ENCODE measurements at places on chromosomes 2 and 18. TPM values are rescaled to one million over a fixed set of nuclear protein-coding genes. Genes with fewer than 3 reads are reported as not detected.

DNA sequence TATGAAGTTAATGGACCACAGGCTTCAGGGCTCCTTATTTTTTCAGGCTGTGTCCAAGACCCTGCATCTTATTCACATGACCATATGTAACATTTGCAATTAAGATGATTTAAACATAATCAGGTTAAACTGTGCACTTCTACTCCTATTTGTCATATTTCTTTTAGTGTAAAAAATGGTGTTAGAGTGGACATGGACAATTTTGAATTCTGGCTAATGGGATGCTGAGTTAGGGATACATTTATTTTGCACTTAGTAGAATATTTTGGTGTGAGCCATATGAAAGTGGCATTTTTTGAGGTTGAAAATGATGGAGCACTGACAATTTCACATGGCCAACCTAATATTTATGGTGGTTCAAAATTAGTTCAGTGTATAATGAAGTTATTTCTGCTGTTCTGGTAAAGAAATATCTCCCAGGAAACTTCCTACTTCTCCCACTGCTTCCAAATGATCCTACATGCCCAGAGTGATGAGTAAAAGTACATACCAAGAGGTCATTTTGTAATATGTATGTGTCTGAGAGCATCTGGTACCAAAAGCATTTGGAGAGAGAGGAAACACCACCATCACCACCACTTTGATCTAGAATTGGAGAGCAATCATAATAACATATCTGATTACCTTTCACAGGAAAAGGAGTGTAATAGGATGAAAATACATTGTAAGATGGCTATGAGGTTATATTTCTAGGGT, 36.0 kb downstream of the GULP1 start:
- H3K27me3 ChIP-seq = no peaks in the 10 kb centered on the region
- DNase-seq = no peak
- H3K4me3 ChIP-seq = no peak overlapping the region
- peak overlapping the region; percentile 82 for H3K27ac ChIP-seq
- no peaks in the 10 kb centered on the region for H3K36me3 ChIP-seq

GRCh38 chr2:212939777-212940531, 211.5 kb downstream of the IKZF2 start:
- peak overlapping the region; percentile 66 for H3K4me3 ChIP-seq
- H3K27me3 ChIP-seq = no peaks in the 10 kb centered on the region

- no peak overlapping the region for H3K27ac ChIP-seq
- no peak overlapping the region for H3K4me3 ChIP-seq
- no peaks in the 10 kb centered on the region for H3K36me3 ChIP-seq
- peaks cover 12% of the 10 kb centered on the region for H3K4me1 ChIP-seq
- no peak for DNase-seq
- no peaks in the 10 kb centered on the region for H3K27me3 ChIP-seq
Measured at GRCh38 chr2:174985614-174986013, 19.6 kb downstream of the CHN1 start.

DNA sequence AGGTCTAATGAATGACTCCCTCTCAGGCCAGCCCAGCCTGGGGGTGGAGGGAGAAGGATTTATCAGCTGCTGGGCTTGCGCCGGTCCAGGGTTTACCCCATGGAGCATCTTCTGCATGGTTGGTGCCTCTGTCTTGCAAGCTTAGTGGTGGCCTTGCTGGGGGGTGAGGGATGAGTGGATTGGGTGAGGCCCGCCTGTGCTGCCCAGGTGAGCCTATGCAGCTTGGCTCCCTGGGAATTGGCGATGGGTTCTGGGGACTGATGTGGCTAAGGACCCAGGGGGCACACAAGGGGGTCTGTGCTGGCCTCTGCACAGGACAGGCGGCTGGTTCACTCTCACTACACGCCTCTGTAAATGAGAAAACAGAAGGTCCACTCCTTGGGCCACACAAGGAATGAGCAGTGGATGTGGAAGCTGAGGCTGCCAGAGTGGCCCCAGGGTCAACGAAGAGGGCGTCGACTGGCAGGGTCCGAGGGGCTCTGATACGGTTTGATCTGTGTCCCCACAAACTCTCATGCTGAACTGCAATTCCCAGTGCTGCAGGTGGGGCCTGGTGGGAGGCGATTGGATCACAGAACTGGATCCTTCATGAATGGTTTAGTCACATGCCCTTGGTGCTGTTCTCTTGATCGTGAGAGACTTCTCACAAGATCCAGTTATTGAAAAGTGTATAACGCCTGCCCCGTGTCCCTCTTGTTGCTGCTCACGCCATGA, 151.6 kb upstream of the HDAC4 start:
- no peak overlapping the region for H3K4me3 ChIP-seq
- H3K36me3 ChIP-seq = no peaks in the 10 kb centered on the region
- no peaks in the 10 kb centered on the region for H3K4me1 ChIP-seq
- H3K27ac ChIP-seq = no peak overlapping the region

DNA sequence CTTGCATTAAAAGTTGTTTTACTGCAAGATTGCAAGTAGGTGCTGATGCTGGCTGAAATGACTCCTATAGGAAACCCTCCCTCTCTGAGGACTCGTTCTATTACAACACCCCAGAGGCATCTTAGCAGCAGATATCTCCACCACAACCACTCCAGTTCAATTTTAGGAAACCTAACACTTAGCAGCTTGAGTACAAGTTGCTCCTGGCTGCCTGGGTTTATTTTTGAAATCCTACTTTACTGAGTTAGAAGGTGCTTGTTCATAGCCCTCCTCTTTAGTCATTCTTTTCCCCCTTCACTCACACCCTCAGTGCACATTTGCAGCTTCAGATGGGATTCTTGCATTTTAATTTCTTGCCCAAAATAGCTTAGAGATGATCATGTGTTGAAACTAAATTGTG, 111.5 kb downstream of the MTCL1 start:
- H3K4me3 ChIP-seq = no peak overlapping the region
- no peaks in the 10 kb centered on the region for H3K27me3 ChIP-seq
- no peak for DNase-seq
- no peak overlapping the region for H3K27ac ChIP-seq
- H3K36me3 ChIP-seq = peaks cover 25% of the 10 kb centered on the region

- H3K27ac ChIP-seq = peak overlapping the region; percentile 93
- no peaks in the 10 kb centered on the region for H3K27me3 ChIP-seq
- H3K4me3 ChIP-seq = peak overlapping the region; percentile 19
Measured at GRCh38 chr18:3268306-3268705, 6.4 kb downstream of the MYL12B start.

Gene HOXD3
- total RNA-seq = 25.4 TPM

Gene PSMA8
- not detected for total RNA-seq

Gene OTX1
- total RNA-seq = 10.4 TPM

Gene SNORC
- 7.1 TPM for total RNA-seq

Gene ESPNL
- total RNA-seq = 0.12 TPM

Gene OSR1
- 55.7 TPM for total RNA-seq
